ENCODE measurements at places on chromosomes 3 and 15.

GRCh38 chr3:160618363-160618762 is 53.0 kb upstream of the KPNA4 start:
- DNase-seq = peak; percentile 54

DNA sequence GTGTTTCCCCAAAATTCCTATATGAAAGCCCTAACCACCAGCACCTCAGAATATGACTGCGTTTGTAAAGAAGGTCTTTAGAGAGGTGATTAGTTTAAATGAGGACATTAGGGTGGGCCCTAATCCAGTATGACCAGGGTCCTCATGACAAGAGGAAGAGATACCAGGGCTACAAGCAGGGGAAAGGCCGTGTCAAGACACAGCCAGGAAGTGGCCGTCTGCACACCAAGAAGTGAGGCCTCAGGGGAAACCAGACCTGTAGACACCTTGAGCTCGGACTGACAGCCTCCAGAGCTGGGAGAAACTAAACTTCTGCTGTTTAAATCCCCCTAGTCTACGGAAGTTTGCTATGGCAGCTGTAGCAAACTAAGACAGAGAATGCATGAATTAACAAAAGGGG is 14.2 kb downstream of the KIF7 start:
- no peak for DNase-seq

GRCh38 chr3:60355825-60356224 is 895.4 kb downstream of the FHIT start:
- DNase-seq = peak; percentile 72

- no peak for DNase-seq
Observed at GRCh38 chr3:37551857-37552256, 309.8 kb upstream of the CTDSPL start.

- no peak for DNase-seq
Observed at GRCh38 chr3:69696367-69696766, 42.9 kb upstream of the MITF start.

DNA sequence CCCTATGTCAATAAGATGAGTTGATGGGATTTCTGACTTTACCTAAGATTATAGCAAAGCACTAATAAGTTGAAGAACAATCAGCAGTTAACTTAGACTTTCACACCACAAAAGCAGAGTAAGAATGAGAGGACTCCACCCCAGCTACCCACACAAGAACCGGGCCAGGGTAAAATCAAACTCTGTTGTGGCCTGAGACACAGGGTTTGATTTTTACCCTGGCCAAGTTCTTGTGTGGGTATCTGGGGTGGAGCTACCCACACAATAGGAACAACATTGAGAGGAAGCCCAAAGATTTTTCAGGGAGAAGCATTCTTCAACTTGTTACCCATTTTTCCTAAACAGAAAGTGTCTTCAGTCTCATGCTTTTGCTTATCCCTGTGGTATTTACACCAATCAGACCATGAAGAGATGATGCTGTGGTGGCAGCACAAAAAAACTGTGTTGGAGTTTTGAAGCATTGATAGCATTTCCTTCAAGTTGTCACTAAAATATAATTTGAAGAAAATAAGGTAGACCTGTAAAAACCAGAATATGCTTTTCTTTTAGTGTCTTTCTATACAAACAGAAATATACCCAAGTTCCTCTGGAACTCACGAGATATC is 25.6 kb downstream of the CPOX start:
- no peak for DNase-seq

GRCh38 chr3:27043328-27043955 is 325.7 kb downstream of the NEK10 start:
- no peak for DNase-seq

- peak; percentile 6 for DNase-seq
Observed at GRCh38 chr3:193237030-193237429, 4.0 kb upstream of the PLAAT1 start.

- peak; percentile 50 for DNase-seq
Observed at GRCh38 chr3:51966922-51967383, 301 bp downstream of the PCBP4 start.

DNA sequence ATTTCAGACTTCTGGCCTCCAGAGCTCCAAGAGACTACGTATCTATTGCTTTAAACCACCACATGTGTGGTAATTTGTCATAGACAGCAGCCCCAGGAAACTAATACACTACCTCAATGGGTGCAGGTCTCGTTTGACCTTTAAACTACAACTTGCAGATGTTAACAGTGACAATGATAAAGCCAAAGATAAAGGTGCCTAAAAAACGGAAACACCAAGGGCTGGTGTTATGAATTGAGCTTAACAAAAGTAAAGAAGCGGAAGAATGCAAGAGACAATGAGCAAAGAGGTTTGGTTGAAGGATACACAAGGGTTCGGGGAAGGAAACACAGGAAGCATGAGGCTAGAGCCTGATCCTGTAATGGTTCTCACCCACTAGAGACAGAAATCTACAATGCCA is 50.8 kb downstream of the RFTN1 start:
- DNase-seq = no peak

- DNase-seq = peak; percentile 13
Observed at GRCh38 chr3:55629432-55629831, 142.3 kb upstream of the WNT5A start.

- no peak for DNase-seq
Observed at GRCh38 chr3:9862391-9863057, 17.5 kb downstream of the CIDEC start.

DNA sequence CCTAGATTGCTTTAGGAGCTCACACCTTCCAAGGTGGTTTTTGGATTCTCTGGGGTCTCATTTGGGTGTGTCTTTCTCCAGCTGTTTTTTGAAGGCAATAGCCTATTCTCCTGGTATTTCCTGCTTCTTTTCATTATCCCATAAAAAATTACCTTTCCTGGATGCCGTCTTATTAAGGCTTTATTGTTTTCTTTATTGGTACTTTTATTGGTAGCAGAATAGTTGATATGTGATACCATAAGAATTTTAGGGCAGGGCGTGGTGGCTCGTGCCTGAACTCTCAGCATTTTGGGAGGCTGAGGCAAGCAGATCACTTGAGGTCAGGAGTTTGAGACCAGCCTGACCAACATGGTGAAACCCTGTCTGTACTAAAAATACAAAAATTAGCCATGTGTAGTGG is 18.3 kb upstream of the MEF2A start:
- DNase-seq = no peak

- DNase-seq = no peak
Observed at GRCh38 chr3:10479311-10479710, 26.1 kb downstream of the ATP2B2 start.

DNA sequence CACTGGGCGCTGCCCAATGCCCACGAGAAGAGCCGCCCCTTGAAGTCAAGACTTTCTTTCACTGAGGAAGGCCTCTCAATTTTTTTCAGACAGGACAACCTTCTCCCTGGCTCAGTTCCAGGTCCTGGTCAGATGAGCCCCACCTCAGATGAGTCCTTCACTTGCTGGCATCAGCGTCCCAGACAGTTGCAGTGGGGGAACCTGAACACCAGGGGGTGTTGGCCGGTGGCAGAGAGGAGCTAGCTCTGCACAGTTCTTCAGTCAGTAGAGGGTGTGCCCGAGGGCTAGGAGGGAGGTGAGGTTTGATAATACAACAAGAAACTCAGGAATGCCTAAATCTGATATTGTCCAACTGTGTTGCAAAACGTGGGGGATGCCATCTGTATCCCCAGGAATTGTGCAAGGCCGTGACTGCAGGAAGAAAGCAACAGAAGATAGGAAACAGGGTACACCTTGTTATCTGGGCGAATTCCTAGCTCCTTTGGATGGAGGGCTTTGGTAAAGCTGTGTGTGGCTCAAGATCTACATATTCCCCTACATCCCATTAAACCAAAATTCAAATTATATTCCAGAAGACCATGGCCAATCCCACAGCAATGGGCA is 34.3 kb downstream of the CCR3 start:
- DNase-seq = peak; percentile 18

GRCh38 chr3:185152410-185153170 is at the start of gene C3orf70:
Gene C3orf70, minus strand, starts transcription at chr3:185153060. Its CDS starts 237 bp downstream, at chr3:185152823.
- DNase-seq = peak; percentile 88

DNA sequence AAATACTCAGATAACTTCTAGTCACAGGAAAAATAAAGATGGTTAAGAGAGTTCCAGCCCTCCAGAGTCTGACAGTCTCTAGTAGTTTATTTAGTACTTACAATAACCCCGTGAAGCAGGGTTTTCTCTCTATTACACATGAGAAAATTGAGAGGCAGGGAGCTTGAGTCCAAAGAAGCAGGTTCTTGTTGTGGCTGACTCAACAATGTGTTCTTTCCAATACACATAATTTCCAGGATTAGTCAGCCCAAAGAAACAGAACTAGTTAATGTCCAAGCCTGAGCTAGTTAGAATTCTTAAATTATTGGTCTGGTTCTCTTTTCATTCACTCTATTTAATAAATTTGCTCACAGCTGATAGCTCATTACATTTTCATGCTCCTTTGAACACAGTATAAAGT is 49.9 kb downstream of the ALDH1A2 start:
- no peak for DNase-seq

DNA sequence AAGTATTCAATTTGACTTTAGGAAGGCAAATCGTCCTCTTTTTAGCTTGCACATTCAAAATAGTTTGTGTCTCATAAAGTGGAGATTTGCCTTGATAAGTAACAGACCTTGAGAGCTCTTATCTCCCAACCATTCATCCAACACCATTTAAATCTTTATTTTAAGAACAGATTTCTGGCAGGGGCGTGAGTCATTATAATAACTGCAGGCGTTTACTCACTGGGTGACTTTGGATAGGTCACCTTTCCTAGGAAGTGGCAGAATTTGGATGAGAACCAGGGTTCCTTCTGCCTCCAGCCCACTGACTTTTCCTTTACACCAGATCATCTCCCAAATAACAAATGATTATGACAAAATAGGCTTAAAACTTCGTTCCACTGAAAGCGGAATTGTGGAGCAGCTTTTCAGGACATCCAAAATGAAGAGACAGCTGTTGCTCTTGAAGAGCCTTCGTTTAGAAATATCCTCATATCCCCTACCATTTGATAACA is 5.0 kb downstream of the LMCD1 start:
- no peak for DNase-seq

GRCh38 chr3:159418571-159419526 is 569.8 kb upstream of the IL12A start:
- DNase-seq = peak; percentile 47

GRCh38 chr15:101173233-101174119 is 78.4 kb downstream of the CHSY1 start:
- DNase-seq = no peak

- no peak for DNase-seq
Observed at GRCh38 chr3:47846186-47846879, 43.4 kb downstream of the DHX30 start.

GRCh38 chr3:189570916-189571315 is 60.3 kb upstream of the TP63 start:
- no peak for DNase-seq

DNA sequence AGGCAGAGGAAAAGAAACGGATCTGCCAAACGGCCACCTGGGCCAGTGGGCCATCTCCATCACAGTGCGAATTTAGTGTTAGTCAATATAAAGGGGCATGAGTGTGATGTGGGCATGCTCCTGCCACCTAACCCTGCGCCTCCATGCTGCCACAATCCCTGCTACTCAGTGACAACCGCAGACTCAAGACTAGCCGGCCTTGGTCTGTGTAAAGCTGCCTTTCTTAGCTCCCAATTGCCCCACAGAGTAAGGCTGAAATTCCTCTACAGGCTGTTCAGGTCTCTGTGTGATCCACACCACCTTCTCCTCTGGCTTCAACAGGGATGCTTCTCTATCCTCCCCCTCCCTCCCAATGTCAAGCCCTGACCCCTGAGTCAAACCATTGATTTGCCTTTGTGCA is 269.7 kb downstream of the XXYLT1 start:
- DNase-seq = no peak

- no peak for DNase-seq
Observed at GRCh38 chr15:90306560-90306959, 41.1 kb downstream of the NGRN start.

DNA sequence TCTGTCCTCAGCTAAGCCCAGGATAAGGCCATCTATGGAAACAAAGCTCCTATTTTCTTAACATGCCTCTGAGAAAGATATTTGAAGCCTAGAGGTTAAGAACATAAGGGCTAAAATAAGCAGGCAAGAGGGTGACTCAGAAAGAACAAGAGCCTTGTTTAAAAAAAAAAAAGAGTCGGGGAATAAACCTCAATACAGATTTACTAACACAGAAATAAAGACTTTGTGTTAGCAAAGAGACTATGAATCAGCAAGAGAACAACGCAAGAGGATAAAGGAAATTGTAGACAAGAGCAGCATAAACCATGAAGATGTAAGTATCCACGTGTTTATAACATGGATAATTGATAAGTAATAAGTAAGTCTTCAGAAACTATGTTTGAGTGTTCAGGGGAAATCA is 36.0 kb downstream of the RAB27A start:
- no peak for DNase-seq

DNA sequence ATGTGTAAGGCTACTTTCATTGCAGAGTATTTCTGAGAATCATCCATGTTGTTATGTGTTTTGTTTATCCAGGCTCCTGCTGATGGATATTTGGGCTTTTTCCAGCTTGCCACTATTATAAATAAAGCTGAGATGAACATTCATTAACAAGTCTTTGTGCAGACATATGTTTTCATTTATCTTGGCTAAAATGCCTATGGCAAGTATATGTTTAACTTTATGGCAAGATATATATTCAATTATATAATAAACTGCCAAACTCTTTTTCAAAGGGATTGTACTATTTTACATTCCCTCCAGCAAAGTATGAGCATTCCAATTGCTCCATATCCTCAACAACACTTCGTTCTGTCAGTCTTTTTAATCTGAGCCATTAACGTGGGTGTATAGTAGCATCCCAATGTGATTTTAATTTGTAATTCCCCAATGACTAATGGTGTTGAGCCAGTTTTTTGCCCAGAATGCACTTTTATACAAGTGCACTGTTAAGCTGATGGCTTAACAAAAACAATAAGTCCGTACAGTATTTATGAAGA is 452.4 kb downstream of the SHQ1 start:
- DNase-seq = no peak

DNA sequence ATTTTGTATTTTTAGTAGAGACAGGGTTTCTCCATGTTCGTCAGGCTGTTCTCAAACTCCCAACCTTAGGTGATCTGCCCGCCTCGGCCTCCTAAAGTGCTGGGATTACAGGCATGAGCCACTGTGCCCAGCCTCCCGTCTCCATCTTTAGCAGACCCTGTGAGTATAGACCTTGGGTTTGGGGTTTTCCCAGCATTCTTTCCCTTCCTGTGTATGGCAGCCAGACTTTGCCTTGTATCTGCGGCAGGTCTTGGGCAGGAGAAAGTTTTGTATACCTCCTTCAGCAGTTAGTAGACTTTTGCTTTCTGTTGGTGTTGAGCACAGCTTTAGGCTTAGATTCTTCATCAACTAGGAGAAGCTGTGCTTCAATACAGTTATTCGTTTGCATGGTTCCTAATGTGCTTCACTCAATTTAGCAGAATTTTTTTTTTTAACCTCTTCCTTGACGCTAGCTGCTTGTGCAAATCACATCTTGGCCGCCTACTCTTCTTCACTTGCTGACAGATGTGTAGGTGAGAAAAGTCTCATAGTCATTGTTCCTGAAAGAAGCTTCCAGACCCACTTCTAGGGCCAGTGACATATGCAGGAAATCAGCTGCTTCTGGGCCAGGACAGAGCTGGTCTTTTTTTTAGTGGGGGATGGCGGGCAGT is 38.4 kb downstream of the MAP2K1 start:
- no peak for DNase-seq

Measured in NCI-H69 (cell line).